ENCODE measurements at places on chromosomes 6 and 20.

DNA sequence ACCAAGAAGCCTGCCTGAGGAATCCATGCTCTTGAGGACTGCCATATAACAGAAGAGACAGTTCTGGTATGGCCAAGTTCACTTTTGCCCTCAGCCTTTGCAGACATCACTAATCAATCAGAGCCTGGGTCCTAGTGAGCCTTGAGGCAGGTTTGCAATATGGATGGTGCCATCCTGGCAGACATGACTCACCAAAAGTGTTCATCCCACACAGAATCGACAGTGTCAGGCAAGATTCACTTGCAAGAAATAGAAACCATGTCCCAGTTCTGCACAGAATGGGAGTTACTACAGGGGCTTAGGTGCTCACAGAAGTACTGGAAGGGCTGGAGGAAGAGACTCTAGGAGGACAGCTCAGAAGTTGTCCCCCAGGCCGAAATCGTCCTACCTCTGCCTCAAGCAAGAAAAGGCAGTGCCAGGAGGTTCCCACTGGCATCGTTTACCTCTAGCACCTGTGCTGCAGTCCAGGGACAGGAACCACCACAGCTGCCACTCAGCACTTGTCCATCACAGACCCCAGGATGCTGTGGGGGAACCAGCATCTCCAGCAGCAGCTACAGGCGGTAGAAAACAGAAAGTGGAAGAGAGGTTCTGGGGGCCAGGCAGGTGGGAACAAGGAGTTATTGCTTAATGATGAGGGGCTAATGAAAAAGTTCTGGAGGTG lies 42.6 kb upstream of the PHACTR3 start:
- DNase-seq = no peak

DNA sequence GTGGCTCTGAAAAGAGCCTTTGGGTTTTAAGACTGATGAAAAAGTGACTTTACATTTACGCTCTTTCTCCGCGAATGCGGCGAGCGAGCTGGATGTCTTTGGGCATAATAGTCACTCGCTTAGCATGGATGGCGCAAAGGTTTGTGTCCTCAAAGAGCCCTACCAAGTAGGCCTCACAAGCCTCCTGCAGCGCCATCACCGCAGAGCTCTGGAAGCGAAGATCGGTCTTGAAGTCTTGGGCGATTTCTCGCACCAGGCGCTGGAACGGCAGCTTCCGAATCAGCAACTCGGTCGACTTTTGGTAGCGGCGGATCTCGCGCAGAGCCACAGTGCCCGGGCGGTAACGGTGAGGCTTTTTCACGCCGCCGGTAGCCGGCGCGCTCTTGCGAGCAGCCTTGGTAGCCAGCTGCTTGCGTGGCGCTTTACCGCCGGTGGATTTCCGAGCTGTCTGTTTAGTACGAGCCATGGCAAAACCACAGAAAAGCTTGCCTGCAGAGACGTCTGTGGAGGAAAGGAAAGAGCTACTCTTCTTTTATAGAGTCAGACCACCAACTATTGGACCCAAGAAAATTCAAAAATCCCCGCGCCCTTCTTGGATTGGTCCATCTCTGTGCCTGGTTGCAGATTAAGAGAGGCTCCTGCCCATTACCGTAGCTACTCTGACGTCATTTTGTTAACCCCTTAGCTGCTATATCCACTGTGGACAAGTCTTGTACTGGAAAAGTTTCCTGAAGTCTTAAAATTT lies 55.5 kb upstream of the HFE start:
- DNase-seq = no peak

DNA sequence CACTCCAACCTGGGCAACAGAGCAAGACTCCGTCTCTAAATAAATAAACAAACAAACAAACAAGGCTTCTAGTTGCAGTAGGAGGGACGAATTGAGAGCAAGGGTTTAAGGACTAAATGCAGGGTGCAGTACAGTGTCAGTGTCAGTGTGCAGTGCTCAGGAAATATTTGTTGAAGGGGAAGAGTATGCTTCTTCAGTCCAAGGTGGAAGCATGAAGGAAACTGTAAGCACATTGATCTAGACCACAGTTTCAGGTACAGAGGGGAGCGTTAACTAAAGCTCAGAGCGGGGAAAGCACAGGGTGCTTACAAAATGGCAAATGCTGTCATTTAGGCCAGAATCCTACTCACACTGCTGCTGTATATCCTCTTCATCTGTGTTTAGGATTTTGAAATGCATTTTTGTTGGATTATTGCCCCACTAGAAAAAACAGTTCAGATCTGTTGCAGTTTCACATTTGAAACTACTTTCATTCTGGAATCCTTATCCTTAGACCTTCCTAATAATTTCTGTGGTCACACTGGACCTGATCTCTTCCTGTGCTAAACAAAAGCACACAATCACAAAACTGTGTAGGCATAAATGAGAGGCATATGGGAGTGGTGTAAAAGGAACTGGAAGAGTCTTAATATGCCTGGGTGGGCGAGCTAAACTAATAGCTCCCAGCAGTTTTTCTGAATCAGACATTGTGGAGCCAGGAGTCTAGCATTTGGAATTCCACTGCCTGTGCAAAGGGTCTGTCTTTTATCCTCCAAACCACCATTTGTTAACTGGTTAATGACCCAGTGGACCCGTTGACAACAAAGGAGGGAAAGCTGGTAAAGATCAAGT lies 41.4 kb downstream of the CBFA2T2 start:
- no peak for DNase-seq

DNA sequence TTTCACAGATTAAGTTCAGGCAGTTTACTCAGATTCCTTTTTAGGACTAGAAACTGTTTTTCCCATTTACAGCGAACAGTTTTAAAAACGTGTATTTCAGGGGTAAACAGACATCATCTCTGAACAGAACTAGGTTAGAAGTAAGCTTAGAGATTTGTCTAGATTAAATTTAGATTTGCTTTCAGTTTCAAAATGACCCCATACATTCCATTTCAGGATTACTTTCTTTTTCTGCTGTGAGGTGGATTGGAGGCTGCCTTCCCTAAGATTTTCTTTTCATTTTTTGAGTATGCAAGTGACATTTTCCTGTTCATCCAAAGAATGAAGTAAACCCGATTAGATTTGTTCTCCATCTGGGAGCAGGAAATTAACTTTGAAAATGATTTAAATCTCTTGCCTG lies 747.2 kb downstream of the KHDRBS2 start:
- DNase-seq = no peak

- DNase-seq = no peak
These were observed 22.5 kb downstream of the SPATA2 start for GRCh38 chr20:49892817-49893216.

DNA sequence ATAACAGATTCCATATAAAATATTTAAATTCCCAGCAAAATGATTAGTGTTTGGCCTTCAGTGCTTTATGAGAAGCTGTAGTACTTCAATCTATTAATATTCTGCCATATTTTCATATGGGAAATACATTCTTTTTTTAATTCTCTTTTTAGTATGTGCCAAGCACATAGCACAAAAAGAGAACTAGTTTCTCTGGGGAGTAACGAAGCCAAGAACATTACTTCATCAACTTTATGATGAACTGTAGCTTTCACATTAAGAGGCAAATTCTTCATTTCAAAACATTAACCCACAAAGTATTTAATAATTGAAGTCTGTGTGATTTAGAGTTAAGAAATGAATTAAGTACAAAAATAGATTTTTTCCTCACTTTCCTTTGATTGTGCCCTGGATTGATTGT lies 281.0 kb upstream of the EYS start:
- no peak for DNase-seq

DNA sequence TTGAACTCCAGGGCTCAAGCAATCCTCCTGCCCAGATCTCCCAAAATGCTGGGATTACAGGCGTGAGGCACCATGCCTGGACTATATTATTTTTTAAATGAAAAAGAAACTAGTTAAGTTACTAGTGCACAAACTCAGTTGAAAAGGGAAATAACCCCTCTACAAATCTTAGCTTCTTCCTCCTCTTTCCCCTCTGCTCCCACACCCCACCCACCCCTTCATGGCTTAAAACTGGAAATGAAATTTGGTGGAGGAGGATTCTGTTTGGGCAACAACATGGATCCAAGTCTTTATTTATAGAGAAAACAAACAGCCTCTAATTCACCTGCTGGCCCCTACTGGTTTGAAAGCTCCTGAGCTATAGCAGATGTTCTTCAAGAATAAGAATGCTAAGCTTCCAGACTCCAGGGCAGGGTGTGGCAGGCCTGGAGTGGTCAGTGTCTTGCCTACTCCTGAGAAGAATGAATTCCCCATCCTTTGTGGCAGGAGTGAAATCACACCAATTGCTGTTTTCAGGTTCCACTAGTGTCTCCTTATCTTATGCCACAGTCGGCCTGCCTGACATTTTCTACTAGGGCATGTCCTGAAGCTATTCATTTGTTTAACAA lies 73.5 kb downstream of the ZFP64 start:
- DNase-seq = no peak

DNA sequence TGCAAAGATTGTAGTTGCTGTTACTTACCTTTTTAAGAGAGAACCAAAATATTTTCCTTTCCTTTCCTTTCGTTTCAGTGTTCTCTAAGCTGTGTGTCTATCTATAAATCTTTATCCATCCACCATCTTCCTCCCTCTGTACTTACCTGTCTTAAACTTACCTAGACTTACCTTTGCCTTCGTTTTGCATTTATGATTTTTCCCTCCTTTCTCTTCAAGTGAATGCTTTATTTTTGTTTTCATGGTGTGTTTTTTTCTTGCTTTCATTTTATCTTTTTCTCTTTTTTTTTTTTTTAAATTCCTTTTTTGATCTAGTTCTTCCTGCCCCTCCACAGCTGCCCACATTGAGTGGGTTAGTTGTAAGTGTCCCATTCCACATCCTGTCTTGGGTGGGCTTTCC lies 26.2 kb downstream of the ARID1B start:
- no peak for DNase-seq

GRCh38 chr6:145891565-145891964 lies 72.6 kb downstream of the SHPRH start:
- no peak for DNase-seq

DNA sequence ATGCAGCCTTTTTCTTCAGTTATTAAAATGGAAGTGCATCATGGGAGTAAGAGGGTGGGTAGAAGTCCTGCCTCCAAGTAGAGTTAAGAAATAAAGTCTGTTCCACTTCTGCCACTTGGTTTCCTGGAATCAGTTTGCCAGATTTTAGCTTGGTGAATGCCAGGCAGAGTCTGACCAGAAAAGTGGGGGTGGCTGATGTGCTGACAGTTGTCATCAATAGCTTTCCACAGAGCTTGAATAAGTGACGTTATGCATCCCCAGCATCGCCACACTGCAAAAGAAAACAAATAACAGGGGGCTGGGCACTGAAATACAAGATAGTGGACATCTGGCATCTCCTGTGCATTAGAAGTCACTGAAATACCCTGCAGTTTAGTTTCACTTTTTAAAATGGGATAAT lies 30.8 kb upstream of the CEP162 start:
- no peak for DNase-seq

DNA sequence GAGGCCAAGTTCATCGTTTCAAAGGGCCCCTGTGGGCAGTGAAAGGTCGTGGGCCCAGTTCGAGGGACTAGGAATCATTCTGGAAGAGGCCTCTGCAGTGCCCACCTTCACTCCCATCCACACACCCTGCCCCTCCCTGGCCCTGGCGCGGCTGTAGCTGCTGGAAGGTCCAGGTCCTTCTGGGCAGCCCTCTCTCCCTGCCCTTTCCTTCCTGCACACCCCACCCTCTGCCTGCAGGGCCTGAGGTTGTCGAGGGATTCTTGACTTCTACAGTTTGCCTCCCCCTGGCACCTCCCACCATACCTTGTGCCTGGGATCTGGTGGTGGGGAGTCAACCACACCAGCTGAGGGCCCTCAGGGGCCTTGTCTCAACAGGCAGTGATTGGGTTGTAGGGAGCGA lies 4.5 kb upstream of the MYT1 start:
- no peak for DNase-seq

Measured in stimulated activated CD4-positive, alpha-beta T cell treated with anti-CD3 and anti-CD28 coated beads, Interleukin-15, amount 100 ng/mL, for 1 hour (primary cell).